CD4-positive, alpha-beta T cell treated with Interleukin-10 for 1 hour (primary cell): ENCODE measurements at places on chromosomes 4 and X.

GRCh38 chr4:160819791-160820190 is 1344.0 kb downstream of the FSTL5 start:
- DNase-seq: no peak

DNA sequence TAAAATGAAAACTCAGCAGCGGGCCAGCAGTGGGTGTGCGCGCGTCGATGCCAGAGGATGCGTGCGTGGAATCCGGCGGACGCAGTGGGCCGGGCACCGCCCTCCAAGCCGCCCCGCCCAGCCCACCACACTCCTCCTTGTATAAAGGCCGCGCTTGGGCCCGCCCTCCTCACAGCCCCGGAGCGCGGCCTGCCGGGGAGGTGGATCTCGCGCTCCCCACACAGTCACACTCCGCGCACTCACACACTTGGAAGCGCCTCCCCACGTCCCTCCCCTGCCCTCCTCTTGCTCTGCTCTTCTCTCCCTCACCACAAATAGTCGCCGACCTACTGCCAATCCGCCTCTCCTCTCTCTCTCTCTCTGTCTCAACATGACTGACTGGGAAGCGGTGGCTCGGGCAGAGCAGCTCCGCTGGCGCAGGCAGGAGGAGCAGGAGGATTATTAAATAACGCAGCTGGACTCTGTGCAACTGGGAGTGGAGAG is at the start of gene CCSER1:
Gene CCSER1 (plus strand): TSS at position 172 of the 483 bp plus-strand sequence.
- peak; percentile 61 for DNase-seq

GRCh38 chrX:56987741-56988140 is 7.6 kb downstream of the SPIN3 start:
- DNase-seq: no peak

DNA sequence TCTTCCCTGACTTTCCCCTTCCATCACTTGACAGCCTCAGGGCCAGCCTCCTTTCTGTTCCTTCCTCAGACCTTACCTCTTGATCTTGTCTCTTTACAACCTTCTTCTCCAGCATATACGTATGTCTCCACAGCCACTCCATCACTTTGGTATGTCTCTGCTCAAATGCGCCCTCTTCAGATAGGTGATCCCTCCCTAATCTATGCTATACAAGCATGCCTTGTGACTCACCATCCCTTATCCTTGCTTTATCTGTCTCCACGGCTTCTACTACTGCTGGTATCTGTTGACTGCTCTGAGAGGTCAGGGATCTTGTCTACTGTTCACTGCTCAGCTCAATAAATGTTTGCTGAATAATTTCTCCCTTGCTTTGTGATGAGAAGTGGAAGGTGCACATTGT is 9.0 kb downstream of the ARAP2 start:
- no peak for DNase-seq

DNA sequence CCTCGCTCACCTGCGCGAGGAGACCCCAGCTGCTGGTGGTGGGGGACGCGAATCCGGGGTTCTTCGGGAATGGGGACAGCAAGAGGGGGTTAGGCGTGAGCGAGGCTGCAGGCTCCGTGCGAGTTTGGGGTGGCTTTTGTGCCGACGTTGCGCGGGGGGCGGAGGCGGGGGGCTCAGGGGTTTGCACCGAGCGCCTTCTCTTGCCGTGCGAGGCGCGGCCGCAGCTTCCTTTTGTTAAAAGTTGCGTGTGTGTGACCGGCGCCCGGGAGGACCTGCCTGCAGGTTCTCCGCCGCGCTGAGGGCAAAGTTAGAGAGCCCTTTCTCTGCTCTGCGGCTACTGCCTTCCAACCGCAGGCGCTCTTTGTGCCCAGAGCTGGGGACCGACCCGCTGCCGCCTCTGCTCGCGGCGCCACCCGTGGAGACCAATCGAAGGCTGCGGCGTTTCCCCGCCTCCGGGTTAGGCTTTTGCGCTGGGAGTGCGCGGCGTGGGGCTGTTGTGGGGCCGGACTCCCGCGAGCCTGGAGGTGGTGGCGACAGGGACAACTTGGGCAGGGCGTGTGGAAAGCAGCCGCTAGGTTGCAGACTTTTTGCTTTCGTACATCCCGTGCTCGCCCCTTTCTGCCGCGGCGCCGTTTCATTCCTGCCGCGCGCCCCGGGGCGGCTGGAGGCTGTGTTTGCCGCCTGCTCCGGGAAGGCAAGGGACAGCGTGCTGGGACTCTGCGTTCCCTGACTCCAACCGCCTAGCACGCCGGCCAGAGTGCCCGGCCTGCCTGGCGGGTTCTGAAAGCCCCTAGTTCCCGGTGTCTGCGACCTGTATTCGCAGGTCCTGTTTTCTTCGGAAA is 716 bp downstream of the KIT start:
- DNase-seq: peak; percentile 6

DNA sequence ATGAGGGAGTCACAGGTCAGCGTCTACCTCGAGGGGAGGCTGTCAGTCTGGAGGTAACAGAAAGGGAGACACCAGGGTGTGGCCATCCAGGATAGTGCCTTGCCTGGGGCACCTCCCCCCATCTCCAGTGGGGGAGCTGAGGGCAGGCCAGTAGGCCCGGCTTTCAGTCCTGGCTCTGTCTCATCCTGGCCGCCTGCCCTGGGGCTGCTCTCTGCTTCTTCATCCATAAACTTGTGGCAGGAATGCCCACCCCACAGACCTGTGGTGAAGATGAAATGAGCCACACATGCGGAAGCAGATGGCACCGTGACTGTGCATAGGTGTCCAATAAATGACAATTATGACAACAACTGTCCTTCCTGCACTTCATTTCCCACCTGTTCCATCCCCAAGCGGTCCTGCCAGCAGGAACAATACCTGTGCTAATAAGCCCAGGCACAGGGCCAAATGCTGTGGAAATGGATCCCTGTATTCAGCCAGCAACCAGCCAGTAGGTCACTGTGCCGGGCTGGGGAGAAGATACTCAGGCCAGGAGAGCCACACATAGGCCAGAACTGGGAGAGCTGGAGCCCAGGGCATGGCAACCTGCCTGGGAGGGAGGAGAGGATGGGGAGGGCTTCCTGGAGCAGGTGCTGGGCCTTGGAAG is 30.2 kb downstream of the TRO start:
- DNase-seq: no peak

GRCh38 chrX:71057848-71058530 is 10.1 kb downstream of the SNX12 start:
- no peak for DNase-seq

DNA sequence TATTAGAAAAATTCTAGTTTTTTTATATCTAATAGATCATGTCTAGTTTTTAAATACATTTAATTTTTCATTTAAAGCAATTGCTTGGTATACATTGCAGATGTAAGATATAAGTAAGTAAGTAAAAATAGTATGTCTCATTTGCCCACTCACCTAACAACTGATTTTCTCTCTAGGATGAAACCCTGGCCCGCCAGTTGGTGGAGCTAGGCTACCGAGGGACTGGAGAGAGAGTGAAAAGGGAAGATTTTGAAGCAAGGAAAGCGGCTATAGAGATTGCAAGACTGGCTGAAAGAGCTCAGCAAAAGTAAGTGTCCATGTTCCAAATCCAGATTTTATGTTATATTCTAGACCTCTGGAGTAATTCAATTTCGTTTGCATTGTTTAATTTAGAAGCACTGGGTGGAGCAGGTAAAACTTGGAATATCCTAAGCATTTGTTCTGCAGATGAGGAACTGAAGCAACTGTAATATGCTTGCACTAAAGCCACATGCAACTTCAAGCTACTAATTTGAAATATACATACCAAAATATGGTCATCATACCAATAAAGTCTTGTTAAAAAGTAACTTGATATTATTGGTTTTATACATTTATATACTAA is 27.1 kb downstream of the CFAP299 start:
- DNase-seq: peak; percentile 52

DNA sequence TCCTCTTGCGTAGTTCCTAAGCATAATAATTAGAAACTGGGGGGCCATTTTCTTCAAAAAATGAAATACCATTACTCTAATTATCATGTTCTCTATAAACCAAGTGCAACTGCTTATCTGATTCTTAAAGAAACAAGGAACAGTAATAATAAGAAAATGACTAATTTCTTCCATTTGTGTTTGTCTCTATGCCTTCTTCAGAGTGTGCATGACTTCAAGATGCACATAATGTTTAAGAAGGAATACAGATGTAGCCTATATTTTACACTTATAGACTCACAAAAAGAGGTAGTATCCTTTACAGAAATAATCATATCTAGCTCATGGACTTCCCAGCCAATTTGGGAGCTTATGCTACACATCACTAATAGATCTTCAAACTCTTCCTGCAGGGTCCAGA is 131.7 kb downstream of the CHRNA9 start:
- no peak for DNase-seq
